Ureter (tissue), 1 donor: ENCODE measurements at places on chromosomes 7 and 10. TPM values are rescaled to one million over a fixed set of nuclear protein-coding genes. Genes with fewer than 3 reads are reported as not detected.

DNA sequence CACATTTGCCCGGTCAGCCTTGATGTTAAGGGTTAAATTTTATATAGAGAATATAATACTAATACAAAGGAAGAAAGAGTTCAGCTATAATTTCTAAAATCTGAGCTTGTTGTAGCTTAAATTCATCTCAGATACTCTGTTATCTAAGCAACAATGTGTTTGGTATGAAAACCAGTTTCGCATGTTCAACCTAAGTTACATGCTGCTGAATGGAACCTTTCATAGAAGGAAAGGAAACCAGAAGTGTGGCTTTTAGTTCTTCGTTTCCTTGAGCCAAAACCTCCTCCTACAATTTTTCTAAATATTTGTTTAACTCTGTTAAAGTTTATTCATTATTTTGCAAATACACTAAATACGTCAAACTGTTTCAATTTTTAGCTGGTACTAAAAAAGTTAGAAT, 18.5 kb downstream of the AGR2 start:
- DNase-seq: no peak

- DNase-seq: no peak
Measured at GRCh38 chr7:96962221-96962885, 43.0 kb upstream of the DLX6 start.

DNA sequence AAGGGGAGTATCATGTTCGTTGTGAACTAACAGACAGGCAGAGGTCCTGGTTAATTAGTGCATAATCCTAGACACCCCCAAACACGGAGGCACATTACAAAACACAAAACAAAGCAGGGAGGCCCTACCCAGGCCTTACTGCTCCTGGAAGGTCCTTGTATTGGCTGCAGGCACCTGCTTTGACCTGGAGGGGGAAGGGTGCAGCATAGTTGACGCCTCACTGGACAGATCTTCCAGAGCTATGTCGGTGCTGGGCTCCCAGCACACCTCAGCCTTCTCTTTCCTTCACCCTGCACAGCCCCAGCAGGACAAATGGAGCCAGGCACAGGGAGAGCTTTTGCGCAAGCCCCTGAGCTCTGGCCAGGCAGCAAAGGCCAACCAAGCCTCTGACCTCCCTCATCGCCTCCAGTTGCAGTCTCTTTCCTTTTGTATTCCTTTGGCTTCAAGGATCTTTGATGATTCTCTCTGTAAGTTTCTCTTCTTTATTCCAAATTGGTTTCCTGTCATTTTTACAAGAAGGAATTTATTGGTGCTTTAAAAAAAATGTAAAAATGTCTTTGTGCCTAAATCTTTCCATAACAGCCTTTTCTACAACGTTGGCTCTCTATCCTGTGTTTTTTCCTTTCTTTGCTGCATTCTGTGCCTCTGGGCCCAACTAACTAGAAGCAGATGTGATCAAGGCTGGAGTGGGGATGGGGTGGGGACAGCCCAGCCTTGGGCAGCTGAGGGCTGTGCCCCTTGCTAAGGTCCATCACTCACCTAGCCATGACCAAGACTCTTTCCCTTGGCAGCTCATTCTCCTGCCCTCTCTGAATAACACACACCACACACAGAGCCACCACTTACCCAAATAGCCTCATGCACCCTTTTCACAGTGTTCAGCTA, 317.1 kb upstream of the NPVF start:
- no peak for DNase-seq

DNA sequence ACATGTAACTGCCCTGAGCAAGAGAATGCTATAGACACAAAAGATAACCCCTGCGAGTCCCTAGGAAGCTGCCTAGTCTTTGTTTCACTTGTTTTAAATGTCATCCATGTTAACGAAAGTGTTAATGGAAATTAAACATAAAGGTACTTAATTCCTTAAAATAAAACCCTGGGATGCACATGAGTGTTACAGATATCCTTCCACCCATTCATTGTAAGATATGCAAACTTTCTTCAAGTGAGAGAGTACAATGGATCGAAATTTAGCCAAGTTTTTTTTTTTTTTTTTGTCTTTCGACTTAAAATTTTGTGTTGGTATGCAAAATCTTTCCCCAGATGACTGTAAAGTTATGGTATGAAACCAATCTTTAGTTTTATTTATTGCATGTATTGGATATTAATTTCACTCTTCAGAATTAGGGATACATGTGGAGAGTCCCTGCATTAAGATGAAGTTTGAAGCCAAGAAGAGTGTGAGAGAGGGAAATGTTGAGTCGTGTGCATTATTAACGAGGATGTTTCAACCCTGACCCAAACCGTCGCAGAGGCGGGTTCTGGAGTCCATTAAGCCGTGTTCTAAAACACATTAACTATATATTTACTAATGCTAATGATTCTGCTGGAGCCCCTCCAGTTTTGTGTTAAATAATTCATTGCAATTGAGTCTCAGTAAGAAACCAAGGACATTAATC, 1.6 kb downstream of the CDK14 start:
- DNase-seq: no peak

DNA sequence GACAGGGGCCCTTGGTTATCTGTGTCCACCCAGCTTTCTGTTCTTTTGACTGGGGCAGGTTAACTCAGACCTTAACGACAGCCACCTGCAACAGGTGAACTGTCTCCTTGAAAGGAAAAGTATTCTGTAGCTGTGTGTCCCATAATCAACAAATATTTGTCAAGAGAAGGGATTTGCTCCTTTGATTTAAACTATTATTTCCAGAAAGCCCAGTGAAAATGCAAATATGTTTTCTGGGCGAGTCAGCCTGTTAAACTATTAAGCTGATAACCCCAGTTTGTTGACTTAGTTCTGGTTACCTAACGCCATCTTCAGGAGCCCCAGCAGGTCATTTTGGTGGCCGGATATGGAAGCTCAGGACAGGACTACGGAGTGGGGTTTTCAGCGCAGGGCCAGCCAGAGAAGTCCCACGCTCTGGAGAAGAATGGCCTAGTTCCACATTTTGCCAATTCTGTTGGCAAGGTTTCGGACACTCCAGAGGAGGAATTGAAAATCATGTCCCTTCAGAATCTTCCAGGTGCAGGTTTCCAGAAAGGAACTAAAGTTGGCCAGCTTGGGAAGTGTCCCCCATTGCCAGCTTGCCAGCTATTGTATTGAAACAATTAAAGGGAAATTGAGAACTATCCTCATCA, 54.5 kb downstream of the ADRA2A start:
- DNase-seq: no peak

DNA sequence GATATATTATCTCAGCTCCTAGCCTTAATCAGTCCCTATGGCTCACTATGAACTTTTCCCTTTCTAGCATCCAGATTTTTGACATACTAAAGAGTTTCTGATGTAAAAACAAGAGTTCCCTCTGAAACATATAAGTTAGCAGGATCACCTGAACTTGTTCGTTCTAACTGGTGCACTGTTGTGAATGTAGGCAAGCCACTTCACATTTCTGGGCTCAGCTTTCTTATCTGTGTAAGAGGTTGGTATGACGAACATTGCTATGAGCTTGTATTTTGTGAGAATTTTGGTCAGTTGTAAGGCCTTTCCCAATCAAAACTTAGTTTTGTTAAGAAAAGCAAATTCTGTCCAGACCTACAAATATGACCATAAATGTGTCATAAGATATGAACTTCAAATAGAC, 46.1 kb downstream of the MAGI2 start:
- no peak for DNase-seq

GRCh38 chr7:46545790-46546189, 624.7 kb upstream of the IGFBP3 start:
- DNase-seq: no peak

DNA sequence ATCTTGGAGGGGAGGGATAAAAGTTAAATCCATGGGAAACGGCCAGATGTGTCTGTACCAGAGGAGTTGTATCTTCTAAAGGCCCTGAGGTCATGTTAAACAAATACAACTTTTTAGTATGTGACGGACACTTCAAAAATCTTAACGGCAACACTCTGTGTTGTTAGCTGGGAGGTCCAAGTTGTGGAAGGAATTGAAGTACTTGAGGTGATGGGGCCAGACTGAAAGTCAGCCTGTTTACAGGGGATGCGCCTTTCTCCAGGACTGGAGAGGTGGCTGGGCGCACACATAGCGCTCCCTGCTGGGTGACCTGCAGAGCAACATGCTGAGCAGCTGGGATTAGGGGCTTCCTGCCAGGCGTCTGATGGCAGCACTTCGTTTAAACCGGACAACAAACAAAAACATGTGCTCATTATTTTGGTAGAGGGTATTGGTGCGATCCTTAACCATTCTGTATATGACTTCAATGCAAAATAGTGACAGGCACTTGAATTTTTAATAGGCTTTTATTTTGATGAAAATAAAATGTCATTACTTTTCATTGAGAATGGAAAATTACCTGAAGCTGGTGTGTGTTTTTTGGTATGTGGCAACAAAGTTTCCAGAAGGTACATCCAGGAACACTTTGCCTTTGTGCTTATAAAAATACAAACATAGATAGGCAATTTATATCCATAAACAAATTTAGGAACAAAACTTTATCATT, 198.2 kb downstream of the MLLT10 start:
- DNase-seq: no peak

C10orf105 gene
- 0.34 TPM for total RNA-seq

VENTX gene
- total RNA-seq: 0.81 TPM

SLC35B4 gene
- 16.3 TPM for total RNA-seq

CTAGE6 gene
- 3.1 TPM for total RNA-seq

AKR1C8 gene
- not detected for total RNA-seq

AEBP1 gene
- total RNA-seq: 131 TPM

TET1 gene
- total RNA-seq: 4.8 TPM

TBC1D12 gene
- 11.9 TPM for total RNA-seq

HOXA7 gene
- 6.3 TPM for total RNA-seq

POT1 gene
- 30.9 TPM for total RNA-seq

BMI1 gene
- total RNA-seq: 51.4 TPM

RTKN2 gene
- total RNA-seq: 0.78 TPM

EXOSC1 gene
- 41.2 TPM for total RNA-seq
